Fibroblast of pulmonary artery (primary cell): ENCODE measurements at places on chromosomes 16 and 17.
A peak's percentile ranks its signal among the peaks of the same experiment; 100 is the strongest.

DNA sequence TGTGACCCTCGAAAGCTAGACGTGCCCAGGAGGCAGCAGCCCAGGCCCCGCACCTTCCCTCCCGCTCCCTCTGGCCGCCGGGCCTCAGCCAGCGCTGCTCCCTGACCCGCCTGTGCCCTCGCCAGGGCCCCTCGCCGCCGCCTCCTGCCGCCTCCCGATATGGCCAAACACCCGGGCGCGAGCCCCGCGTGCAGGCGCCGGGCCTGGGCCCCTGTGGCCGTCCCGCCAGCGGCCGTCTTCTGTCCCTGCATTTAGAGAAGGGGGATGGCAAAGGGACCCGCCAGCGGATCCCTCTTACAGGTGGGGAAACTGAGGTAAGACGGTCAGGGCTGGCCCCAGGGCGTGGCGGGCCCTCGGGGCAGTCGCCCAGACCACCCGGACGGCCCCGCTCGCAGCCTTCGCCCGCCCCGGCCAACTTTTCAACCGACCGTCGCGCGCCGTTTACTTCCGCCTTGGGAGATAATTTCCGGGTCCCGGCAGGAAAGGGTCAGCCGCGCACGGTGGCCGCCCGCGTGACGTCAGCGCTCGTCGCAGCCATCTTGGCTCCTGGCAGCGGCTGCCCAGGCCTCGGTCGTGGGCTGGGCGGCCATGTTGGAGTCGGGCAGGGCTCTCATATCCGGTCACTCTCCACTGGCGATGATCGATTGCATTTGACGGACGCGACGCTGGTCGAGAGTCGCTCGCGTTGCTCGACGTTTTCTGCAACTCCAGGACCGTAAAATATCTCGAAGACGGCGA, 7.0 kb upstream of the GNG13 start:
- peak; percentile 91 for DNase-seq

GRCh38 chr17:35808240-35808961, 883 bp upstream of the TAF15 start:
- DNase-seq: no peak

DNA sequence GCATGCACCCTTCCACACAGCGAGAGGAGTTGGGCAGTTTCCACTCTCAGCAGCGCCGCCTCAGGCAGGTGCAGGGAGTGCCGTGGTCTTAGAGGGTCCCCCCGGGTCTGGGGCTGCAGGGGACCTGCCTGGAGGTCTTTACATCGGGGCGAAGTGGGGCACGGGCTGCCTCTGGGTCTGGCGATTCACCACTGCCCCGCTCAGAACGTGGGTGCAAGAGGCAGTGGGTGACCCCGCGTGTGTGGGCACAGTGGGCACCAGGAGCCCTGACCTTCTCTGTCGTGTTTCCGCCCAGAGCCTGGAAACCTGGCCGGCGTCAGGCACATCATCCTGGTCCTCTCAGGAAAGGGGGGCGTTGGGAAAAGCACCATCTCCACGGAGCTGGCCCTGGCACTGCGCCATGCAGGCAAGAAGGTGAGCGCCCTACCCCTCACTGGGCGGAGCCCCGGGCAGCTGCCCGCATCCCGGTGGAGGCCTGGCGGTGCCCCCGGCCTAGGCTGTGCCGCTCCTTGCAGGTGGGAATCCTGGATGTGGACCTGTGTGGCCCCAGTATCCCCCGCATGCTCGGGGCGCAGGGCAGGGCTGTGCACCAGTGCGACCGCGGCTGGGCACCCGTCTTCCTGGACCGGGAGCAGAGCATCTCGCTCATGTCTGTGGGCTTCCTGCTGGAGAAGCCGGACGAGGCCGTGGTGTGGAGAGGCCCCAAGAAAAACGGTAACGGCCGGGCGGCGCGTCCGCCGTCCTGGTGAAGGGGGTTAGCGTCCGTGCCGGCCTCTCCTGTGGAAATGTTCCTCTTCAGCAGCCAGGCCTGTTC, 3.7 kb downstream of the NUBP2 start:
- DNase-seq: no peak

DNA sequence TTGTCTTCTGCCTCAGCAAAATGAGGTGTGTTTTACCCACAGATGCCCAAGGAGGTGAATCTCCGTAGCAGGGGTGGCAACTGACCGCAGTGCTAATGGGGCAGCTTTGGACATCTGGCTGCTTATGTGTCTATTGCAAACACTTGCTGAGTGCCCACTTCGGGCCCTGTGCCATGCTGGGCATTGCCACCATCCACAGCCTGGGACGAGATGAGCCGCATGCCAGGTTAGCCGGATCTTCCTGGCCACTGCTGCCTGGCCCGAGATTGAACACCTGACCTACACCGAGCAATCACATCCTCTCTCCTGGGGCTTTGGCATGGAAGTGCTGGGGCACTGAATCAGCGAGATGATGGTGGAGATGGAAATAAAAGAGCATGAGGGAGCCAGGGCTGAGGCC, 238.7 kb downstream of the GSG1L start:
- DNase-seq: no peak

DNA sequence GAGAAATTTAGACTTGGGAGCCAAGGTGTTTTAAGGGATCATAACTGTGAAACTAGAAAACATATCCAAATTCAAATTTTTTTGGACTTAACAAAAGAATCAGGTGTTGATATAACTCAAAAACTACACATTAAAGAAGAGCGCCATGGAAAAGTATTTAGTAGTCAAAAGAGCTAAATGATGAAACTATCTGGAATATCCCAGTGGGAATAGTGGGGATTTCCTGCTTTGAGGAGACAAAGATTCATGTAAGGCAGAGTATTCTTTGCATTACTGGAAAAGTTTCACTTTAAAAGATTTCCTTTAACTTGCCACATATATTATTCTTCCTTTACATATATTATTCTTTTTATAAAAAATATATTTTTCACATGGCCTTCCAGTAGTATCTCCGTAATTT, 40.3 kb upstream of the VPS4A start:
- DNase-seq: no peak

GRCh38 chr16:17356243-17356933, 114.4 kb downstream of the XYLT1 start:
- no peak for DNase-seq
